ENCODE measurements at places on chromosomes 11 and 22.

GRCh38 chr22:30806391-30806861 is 111.8 kb downstream of the OSBP2 start:
- DNase-seq, result no peak

DNA sequence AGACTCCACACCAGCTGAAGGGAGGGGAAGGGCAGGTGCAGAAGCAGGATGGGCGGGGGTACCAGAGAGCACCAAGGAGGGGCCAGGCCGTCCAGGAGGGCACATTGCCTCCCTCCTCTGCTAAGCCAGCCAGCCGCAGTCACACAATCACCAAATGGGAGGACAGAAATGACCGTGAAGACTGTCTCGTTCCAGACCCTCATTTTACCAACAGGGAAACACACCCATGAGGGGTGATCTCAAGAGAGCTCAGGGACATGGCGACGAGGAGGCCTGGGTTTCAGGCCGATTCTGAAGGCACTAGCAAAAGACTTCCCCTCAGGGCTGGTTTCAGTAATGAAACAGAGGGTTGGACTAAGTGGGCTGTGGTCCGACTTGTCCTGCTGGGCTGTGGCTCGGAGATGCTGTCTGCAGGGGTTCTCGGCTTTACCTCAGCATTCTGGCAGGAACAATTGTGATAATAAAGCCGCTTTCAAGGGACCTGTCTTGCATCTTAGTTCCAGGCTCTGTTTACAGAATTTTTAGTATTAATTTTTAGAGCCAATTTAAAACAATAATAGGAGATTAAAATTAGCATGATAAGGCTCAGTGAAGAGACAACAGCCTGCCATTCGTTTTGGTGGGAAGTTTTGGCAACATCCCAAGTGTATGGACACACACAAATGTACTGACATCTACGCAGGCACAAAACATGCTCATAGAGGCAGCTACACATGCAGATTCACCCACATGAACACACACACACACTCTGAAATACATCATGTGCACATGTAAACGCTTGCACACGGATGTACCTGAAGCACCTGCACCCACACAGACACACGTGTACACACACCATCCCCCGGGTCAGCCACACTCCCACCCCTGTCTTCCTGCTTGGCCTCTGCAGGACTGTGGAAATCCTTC is 2.0 kb upstream of the B3GAT1 start:
- no peak for DNase-seq

GRCh38 chr11:13035711-13036110 is 26.6 kb downstream of the RASSF10 start:
- no peak for DNase-seq

- DNase-seq, result no peak
Observed at GRCh38 chr11:101718402-101718801, 134.6 kb upstream of the TRPC6 start.

GRCh38 chr11:14969901-14970323 is 2.2 kb downstream of the CALCA start:
- peak; percentile 69 for DNase-seq

DNA sequence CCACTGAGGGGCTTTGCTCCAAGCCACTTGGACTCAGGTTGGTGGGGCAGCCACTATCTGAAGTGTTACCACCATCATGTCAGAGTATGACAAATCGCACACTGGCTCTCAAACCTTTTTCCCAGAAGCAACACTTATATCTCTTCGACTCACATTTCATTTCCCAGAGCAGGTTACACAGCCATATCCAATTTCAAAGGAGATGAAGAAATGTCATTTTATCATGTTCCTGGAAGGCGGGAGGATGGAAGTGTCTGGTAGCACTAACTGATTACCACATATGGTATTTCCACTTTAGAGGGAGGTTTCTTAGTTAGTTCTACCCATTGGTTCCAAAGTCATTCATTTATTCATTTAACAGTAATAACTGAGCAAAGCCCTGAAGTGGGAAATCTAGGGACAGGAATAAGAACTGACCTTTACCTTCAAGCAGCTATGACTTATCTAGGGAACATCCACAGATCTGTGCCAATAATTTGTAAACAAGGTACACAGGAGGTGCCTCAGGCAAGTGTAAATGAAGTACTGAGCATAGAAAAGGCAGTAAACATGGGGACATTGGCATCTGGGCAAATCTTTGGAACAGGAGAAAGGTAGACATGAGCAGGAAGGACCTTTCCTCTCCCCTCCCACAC is 54.9 kb upstream of the LRRC55 start:
- DNase-seq, result no peak

- no peak for DNase-seq
Observed at GRCh38 chr11:15446929-15447328, 332.2 kb downstream of the INSC start.

DNA sequence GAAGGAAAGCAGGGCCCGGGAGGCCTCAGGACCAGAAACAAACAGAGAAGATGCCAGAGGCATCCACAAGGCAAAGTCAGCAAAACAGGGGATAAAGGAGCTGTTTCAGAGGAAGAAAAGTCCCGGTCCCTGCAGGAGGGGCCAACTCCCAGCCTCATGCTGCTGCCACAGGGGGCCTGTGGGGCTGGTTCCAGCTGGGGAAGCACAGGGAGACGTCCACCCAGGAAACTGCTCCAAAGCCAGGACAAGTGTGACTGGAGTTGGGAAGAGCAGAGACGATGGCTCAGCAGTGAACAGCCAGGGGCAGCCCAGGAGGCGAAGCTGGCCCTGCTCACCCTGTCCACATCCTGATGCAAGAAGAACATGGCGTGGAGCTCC is 454.4 kb downstream of the BRD1 start:
- DNase-seq, result no peak

DNA sequence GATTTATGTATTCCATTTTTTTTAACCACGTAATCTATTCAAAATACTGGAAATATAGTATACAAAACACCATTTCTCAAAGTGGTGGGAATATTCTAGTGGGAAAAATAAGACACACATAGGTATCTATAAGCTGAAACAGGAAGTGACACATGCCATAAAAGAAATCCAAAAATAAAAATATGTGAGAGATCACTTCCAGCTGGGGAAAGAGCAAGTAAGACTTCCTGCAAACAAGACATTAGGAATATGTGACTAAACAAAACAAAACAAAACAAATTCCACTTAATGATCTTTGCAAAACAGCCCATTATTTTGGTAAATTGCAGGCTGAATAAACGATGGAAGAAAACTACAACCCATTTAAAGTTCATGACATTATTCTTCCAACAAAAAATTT is 107.3 kb upstream of the CEP126 start:
- no peak for DNase-seq

- DNase-seq, result no peak
Observed at GRCh38 chr11:115284773-115285172, 219.4 kb downstream of the CADM1 start.

DNA sequence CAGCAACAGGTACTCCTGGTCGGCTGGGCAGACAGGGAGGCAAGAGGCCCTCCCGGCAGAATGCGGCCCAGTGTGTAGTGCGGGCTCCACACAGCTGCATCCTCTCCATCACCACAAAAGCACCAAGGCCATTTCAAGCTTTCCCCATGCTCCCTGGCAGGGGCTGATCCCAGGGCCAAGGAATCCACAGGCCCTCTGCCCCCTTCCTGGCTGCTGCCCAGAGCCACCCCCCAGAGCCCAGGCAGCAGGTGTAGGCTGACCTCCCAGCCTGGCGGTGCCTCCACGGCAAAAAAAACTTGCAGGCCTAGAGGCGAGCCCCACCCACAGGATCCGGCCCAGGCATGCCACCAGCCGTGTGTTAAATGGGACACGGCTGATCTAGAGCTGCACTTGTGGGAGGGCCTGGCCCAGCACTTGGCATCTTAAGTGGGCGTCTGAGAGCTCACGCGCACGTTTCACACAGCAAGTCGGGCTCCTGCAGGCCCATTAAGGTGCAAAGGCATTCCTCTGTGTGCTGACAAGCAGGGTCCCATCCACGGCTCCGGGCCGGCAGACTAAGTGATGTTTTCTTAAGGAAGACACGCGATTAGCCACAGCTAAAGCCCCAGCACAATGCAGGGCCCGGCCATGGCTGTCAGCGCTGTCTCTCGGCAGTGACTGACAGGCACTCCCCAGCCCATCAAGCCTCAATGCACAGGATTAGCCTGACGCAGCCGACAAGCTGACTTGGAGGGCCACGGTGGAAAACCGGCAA is 19.8 kb upstream of the GNB1L start:
- DNase-seq, result no peak

Data from stimulated activated CD4-positive, alpha-beta T cell treated with anti-CD3 and anti-CD28 coated beads, Interleukin-2, amount 100 ng/mL, for 24 hours (primary cell).